ENCODE measurements at places on chromosomes 1 and 21.

- DNase-seq = no peak
These were observed 24.6 kb downstream of the XCL1 start for GRCh38 chr1:168601051-168601450.

DNA sequence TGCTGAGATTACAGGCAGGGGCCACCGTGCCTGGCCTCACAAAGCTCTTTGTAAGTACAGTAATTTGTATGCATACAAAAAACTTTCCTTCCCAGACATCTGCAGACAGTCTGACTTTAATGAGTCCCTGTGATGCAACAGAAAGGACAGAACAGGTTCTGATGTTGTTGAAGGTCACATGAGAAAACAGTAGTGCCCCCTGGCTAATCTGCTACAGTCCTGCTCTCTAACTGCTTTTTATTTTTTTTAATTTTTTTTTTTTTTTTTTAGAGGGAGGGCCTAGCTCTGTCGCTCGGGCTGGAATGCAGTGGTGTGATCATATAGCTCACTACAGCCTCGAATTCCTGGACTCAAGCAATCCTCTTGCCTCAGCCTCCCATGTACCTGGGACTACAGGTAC, 36.7 kb downstream of the ACBD3 start:
- no peak for DNase-seq

GRCh38 chr1:48790397-48790796, 13.7 kb upstream of the BEND5 start:
- DNase-seq = no peak

DNA sequence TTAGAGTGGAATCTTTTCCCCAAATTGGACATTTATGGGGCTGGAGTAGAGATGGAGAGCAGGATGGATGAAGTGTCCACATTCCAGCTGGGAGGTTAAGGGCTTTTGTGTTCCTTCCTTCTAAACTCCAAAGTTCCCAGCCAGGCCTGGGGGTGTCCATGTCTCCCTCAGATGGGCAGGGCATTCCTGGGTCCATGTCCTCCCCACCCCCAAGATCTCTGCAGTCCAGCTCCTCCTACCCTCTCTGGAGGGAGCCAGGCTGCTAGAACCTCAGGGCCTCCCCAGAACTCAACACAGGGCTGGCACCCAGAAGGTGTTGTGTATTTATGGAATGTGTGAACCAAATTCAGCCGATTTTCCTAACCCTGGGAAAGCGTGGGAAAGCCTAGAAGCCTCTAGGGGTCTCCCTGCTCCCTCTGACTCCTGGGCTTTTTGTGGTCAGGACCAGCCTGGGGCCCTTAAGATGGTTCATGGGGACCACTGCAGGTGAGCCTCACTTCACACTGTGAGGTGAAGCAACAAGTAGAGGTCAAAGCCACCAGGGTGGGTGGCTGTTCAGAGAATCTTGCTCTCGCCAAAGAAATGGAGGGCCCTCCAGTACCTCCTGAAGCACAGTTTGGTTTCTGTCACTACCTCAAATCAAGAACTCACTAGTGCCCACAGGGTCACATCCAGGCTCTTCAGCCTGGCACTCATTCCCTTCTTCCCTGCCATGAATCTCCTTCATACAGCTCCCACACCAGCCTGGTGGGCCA, 54.8 kb downstream of the GLIS1 start:
- no peak for DNase-seq

DNA sequence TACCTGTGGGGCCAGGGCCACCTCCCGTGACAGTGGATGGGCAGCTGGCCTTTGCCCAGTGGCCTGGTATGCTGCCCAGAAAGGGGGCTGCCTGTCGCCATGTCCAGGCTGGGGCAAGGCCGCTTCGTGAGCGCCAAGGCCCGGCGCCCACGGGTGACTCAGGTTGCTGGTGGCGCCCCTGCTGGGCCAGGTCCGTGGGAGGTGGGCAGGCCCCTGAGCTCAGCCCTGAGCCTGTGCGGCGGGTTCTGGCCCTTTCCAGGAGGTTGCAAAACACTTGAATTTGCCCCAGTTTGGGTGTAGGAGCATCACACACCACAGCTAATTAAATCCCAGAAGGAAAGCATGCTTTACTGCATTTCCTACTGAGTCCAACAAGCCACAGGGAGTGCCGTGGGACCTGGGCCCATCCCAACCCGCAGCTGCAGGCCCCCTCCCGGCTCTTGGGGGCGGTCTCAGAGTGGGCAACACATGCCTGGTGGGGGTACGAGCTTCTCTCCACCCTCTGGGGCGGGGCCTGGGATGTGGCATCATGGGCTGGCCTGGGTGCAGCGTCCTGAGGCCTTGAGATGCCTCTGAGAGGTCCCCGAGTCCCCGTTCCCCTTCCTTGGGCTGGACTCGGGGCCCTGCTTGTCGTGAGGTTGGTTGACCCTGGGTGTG, 159.8 kb downstream of the PEX14 start:
- no peak for DNase-seq

DNA sequence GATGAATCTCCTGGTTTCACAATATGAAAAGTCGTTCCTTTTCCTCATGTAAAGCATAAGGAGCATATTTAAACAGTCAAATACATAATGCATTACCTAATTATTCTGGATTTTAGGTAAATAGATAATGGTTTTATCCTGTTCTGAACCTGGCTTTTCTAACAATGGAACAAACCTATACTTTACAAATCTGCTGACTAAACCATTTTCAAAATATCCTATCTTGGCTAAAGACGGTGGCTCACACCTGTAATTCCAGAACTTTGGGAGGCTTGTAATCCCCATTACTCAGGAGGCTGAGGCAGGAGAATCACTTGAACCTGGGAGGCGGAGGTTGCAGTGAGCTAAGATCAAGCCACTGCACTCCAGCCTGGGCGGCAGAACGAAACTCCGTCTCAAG, 2.9 kb downstream of the SMIM12 start:
- DNase-seq = no peak

DNA sequence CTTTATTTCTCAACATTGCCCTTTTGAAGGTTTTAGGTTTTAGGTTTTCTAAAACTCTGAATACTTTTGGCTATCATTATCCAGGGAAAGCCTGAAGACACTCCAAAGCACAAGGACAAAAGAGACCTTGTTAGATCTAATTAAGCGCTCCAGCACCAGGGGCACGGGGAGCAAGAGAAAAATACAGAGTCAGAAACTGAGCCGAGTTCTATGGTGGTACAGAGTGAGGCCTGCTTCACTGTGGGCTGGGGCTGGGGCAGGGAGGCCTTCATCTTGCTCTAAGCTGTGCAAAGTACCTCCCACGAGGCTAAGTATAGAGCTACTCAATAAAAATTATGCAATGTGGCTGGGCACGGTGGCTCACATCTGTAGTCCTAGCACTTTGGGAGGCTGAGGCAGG, 19.7 kb upstream of the RAB4A start:
- DNase-seq = no peak

DNA sequence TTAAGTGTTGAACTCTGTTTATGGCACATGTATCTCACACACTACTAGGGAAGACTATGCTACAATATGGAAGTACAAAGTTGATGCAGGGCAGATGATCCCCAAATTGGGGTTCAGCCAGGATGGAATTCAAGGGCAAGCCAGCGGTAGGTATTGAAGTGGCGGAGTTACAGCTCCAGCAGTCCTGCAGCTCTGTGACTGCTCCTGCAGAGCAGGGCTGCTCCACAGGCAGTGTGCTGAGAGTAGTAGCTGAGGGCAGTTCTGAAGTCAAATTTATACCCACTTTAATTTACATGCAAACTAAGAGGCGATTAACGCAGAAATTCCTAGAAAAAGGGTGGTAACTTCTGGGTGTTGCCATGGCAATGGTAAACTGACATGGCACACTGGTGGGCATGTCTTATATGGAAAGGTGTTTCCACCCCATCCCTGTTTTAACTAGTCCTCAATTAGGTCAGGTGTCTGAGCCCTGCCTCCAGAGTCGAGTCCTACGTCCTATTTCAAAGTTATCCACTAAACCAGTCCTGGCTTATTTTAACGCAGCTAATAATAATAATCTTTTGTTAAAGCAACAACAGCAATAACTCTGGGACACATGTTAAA, 20.6 kb upstream of the CENPF start:
- no peak for DNase-seq

DNA sequence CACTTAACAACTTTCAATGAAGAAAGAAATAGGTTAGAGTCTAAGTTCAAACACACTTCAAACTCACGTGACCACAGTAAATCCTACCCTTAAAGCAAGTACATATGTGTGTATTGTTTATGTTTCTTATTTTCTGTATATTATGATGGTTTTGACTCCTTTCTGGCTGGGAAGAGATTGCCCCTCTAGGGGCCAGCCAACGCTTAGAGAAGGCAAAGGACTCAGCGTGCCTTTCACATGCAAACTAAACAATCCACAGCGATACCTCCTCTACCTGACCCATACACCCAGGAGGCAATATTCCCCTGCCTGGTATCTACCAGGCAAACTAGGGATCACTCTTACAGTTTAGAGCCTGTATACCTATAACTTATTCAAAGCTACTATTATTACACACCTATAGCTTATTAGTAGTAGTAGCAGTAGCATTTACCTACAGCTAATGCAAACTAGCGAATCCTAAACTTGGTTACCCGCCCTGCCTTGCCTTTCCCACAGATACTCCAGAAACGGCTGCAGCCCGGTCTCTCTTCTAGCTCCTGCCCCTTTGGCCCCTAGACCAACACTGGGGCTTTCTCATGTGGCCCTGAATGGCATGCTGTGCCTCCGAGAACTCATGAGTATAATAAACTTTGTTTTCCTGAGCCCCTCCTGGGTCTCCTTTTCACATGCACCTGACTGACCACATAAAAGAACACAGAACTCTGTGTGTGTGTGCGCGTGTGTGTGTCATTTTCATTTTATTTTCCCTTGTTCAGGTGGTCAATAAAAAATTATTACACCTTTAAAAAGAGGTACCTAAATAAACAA, 14.0 kb downstream of the NRIP1 start:
- DNase-seq = no peak

DNA sequence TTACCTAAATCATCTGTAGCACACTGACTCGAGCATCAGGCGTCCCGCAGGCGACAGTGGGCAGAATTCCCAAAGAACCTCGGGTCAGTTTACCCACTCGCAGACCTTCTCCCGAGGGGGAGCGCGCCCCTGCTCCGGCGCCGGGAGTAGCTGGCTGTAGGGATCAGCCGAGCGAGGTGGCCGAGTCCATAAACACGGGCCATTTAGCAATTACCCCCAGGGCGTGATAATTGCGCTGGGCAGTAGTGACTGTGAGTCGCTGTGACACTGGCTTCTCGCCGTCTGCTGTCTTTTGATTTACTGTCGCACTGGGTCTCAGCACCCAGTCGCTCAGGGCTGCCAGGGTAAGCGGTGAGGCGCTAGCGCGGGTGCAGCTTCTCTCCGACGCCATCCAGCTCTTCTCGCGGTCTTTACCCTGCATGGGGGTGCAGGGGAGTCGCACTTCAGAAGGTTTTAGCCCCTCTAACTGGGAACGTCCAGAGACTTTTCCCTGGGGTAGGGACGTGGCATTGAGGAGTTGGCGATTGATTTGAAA, 16.2 kb downstream of the HLX start:
- no peak for DNase-seq

GRCh38 chr1:18104546-18105100, 3.0 kb upstream of the IGSF21 start:
- DNase-seq = no peak

DNA sequence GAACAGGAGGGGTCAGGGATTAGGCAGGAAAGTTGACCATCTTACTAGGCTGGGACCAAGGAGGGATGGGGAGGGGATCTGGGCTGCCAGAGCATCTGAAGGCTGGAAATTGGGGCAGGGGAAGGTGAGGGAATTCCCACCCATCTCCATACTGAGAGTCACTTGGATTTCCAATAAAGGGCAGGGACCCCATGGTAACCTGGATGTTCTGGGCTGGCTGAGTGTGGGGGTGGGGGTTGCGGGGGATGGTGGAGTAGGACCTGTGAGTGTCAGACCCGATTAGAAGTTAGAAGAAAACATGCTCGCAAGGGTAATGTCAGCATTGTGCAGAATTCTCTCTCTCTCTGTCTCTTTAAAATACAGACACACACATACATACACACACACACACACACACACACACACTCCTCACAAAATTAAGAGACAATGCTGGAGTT, 40.0 kb upstream of the EPS15 start:
- DNase-seq = no peak

All from esophagus squamous epithelium (tissue), 5 donors.